AG04450 (cell line): ENCODE measurements at places on chromosomes 5 and 9.

- DNase-seq: no peak
Observed at GRCh38 chr9:121852651-121853616, 201.5 kb downstream of the DAB2IP start.

DNA sequence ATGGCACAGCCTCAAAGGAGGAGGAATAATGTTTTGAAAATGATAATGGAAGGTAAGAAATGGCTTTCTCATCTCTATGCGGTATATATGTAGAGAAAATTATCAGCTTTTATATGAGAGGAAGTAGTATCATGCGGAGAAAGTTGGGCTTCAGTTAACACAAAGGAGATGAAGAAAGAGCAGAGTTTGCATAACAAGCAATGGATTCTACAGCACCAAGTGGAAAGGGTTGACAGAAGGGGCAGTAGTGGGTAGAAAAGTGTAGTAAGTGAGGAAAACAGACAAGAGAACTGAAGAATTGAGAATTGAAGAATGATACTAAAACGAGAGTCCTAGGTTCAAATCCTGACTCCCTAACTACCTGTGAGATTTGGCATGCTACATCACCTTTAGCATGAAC is 51.0 kb downstream of the GNG10 start:
- DNase-seq: no peak

DNA sequence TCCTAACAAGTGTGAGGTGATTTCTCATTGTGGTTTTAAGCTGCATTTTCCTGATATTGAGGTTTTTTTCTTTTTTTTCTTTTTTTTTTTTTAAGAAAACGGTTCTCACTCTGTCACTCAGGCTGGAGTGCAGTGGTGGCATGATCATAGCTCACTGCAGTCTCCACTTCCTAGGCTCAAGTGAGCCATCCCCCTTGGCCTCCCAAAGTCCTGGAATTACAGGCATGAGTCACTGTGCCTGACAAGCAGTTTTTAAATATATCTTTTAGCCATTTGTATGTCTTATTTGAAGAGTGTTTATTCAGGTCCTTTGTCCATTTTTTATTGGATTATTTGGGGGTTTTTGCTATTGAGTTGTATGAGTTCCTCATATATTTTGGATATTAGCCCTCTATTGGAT is 53.8 kb downstream of the GCNT1 start:
- DNase-seq: no peak

DNA sequence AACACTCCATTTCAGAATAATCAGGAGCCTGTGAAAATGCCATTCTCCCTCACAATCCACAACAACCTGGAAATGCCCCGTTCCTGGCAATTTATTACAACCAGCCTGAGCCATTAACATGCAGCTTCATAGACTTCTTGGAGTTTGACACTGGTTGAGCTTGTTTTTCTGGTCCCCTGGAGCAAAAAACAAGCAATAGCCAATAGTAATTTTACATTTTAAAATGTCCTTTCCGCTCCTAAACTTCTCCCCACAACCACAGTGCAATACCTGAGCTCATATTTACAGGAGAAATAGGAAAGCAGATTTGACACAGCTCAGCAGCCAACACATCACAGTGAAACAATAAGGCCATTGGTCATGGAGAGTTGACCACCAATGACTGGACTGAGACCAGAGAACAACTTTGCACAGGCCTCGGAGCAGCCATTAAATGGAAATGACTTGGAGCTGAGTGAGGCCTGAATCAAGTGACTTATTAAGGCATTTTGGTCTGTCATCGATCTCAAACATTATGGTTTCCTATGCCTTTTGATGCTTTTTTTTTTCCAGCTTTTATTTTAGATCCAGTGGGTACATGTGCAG is 73.0 kb downstream of the ENC1 start:
- DNase-seq: no peak

- no peak for DNase-seq
Observed at GRCh38 chr9:3513265-3513818, 12.5 kb downstream of the RFX3 start.

DNA sequence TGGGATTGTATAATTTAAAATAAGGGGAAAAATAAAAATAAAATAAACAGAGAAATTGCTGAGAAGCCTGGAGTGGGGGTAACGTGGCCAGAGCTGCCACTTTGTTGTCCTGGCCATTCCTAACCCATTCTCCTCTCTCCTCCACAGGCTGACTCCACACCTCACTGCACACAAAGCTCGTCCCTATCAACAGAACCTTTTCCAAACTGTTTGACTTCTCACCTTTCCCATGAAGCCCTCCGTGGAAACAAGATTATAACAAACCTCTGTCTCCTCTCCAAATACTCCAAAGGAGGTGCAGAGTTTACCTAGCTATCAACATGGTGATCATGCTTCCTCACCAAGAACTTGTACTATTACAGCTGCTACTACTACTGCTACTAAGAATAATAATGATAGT is 151.1 kb downstream of the GLIS3 start:
- DNase-seq: no peak

- no peak for DNase-seq
Observed at GRCh38 chr9:95834281-95834907, 41.1 kb upstream of the ERCC6L2 start.

GRCh38 chr5:170751631-170752030 is 31.9 kb upstream of the GABRP start:
- DNase-seq: no peak

DNA sequence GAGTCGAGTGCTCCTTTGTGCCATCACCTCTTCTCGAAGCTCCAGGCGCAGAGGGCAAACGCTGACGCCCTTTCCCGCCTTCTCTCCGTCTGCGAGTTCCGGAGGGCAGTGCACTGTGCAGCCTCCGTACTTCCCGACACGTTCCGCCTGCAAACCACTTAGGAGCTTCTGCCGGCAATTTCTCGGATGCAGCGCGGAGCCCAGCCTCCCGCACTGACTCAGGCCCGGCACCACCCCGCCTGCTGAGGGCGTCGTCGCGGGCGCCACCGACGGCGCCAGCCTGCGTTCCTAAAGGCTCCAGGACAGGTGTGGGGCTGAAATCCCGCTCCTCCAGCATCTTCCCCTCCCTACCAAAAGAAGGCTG is 9.3 kb upstream of the TRIM36 start:
- no peak for DNase-seq

DNA sequence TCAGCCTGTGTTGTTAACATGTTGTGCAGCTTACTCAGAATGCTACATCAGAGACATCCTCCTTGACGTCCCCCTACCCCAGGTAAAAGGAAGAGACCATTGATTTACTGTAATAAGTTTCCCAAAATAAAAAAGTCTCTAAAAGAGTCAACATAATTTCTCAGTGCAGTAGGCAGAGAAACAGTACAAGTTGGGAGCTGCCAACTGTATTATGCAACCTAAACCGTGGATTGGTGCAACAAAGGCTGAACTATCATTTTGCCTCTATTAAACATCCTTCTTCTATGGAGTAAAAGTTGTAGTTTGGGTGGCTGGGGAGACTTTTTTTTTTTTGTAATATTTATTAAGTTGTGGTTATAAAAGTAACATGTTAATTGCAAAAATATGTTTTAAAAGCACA is 208.0 kb downstream of the NR3C1 start:
- no peak for DNase-seq

- DNase-seq: no peak
Observed at GRCh38 chr5:92222449-92222848, 839.3 kb upstream of the ARRDC3 start.

DNA sequence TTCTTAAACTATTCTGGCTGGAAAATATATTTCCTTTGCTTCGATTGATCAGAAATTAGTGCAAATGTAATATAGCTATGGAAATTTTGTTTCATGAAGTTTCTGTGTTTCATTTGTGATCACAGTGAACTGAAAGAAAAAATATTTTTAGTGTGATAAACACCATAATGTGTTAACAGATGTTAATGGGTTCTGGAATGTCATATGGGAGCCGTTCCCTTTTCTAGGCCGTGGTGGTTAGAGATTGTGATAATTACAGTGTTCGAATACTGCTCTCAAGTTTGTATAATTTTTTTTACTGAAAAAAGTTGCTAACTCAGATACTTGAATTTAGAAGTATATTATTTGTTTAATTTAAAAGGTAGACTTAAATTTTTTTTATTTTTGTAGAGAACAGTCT is 19.3 kb downstream of the GAPVD1 start:
- DNase-seq: no peak

- DNase-seq: peak; percentile 42
Observed at GRCh38 chr5:143235423-143235822, 168.1 kb downstream of the NR3C1 start.

DNA sequence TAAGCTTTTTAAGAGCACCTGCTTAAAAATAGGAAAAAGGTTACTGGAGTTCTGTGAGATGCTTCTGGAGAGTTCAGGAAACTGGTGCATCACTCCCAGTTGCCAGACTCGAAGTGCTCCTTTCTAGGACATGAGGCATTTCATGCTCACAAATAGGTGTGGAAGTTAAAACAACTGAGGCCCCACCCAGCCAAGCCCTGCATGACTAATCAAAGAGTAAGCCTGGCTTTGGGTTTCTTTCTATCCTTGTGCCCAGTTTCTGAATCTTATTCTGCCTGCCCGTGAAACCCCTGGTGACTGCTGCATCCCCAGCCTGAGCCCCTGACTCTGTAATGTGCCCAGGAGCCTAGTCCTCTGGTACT is 7.7 kb downstream of the SPINK9 start:
- no peak for DNase-seq

- DNase-seq: no peak
Observed at GRCh38 chr5:76209297-76209696, 126.1 kb downstream of the SV2C start.

GRCh38 chr5:54224103-54224826 is 86.1 kb downstream of the ARL15 start:
- DNase-seq: no peak

DNA sequence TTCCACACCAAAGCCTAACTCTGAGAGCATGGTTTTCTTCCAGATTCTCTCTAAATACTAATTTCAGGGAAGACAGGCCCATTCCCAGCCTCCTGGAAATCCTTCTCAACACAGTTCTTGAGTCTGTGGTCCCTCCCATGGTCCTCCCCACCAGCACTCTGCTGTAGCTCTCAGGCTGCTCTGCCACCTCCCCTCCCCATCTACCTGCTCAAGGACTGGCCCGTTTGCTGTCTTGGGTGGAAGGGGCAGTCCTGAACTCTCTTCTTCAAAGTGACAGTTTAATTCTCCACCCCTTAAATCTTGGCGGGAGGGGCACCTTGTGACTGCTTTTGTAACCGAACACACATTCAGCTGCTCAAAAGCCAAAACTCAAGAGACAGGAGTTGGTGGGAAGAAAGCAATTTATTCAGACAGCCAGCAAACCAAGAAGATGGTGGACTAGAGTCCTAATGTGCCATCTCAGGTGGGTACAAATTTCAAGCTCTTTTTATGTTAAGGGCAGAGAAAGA is 7.6 kb upstream of the LCN15 start:
- DNase-seq: no peak

- DNase-seq: no peak
Observed at GRCh38 chr5:28344836-28345433, 1306.5 kb upstream of the CDH9 start.

DNA sequence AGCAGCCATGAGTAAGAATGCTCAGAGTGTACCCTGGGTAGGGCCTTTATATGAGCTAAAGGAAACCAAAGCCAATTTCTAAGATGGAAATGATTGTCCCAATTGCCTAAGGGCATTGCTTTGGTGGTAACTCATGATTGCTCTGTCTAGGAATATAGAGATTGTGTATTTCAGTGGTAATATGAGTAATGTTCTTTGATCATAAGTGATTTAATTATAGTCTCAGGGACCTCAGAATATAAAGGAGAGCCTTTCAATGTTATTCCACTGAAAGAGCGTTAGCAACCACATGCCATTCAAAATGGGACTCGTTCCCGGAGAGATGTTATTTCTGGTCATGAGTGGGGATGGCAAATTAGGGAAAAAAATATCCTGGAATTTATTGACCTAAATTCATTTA is 340.5 kb downstream of the ARHGEF28 start:
- no peak for DNase-seq

GRCh38 chr9:31412081-31412480 is 972.4 kb upstream of the ACO1 start:
- DNase-seq: no peak

DNA sequence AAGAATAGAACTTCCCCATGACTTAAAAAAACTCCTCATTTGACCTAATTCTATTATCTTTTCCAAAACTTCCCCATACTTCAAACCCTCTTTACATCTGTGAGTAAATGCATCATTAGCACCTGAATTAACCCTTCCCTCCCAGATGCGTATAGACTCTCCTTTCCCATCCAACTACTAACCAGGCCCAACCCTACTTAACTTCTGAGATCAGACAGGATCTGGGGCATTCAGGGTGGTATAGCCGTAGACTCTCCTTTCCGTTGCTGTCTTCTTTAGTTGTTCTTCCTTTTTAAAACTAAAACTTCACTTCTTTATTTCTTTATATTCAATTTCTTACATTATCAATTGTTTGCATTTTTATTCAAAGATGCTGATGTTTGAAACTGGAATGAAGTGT is 165.2 kb downstream of the SLCO4C1 start:
- no peak for DNase-seq

GRCh38 chr5:122471031-122471751 is 159.2 kb downstream of the SNCAIP start:
- no peak for DNase-seq
